ENCODE measurements at places on chromosomes 7 and 10.

DNA sequence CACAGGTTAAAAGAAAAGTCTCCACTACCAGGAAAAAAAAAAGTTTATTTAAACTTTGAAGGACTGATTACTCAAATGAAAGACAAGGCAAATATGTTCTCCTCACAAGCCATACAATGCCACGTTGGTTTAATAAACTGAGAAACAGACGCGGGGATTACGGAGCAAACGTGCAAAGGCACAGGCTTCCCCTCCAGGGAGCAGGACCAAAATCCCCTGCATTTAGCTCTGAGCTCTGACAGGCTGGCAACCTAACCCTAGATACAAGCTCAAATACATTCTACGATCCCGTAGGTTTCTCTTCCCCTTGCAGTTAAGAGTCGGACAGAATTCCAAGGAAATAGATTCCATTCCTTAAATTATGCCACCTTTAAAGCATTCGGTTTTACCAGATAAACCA lies 7.7 kb upstream of the GRB10 start:
- no peak for DNase-seq

- DNase-seq, result no peak
Measured at GRCh38 chr7:101104193-101104713, 19.0 kb downstream of the TRIM56 start.

GRCh38 chr10:32377458-32378259 lies 30.7 kb upstream of the EPC1 start:
- no peak for DNase-seq

- no peak for DNase-seq
Measured at GRCh38 chr10:113605268-113605978, 52.6 kb downstream of the HABP2 start.

- DNase-seq, result no peak
Measured at GRCh38 chr10:104041891-104042535, 43.7 kb downstream of the COL17A1 start.

- no peak for DNase-seq
Measured at GRCh38 chr10:50347394-50347802, 96.1 kb upstream of the ASAH2 start.

- DNase-seq, result no peak
Measured at GRCh38 chr7:128804484-128804883, 12.7 kb downstream of the CCDC136 start.

DNA sequence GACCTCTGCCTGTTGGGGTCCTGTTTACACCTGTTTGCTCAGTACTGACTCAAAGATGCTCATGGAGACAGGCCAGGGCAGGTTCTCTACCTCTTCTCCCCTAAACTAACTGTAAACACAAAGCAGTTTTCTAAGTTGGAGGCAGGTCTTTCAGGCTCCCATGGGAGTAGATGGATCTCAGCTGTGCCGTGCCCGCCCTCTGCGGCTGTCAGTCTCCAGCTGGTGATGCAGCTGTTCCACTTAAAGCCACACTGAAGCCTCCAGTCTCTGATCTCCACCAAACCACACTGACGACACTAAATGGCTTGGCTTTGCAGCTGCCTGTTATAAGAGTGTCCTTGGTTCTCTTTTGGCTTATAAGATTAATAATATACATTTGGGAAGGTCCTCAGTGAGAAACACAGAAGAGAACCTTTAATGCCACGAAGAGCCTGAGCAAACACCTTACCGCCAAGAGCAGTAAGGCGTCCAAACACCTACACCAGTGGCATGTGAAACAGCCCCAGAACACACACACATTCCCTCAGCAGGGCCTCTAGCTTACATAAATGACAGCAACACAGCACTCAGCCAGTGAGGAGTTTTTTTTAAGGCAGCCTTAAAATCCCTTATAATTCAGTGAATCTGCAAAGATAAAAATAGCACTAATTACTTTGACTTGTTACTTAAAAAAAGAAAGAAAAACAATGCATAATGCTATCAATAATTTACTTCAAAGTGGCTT lies 60.4 kb upstream of the KCNIP2 start:
- no peak for DNase-seq

DNA sequence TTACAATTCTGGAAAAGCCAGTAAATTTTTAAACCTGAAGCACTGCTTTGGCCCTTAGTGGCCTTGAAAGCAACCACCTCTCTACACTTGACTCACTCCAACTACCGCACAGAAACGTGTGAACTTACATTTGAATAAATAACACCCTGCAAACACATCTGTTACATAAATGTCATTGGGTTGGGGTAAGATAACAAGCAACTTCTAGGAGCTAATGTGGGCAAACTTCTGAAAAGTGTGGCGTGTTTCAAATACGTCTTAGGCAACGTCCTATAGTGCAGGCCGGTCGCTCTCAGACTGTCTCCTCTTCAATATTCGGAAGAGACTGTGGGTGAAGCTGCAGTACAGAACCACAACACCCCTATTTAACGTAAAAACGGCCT lies 474 bp downstream of the ORC5 start:
- no peak for DNase-seq

- no peak for DNase-seq
Measured at GRCh38 chr10:7130191-7130911, 280.5 kb downstream of the SFMBT2 start.

All from activated CD4-positive, CD25-positive, alpha-beta regulatory T cell (primary cell).